ENCODE measurements at places on chromosomes 3 and 15.

GRCh38 chr3:48403533-48404439 is 26.1 kb downstream of the PLXNB1 start:
- no peak for DNase-seq

GRCh38 chr3:193974191-193974652 is 161.7 kb upstream of the HES1 start:
- DNase-seq: no peak

GRCh38 chr15:26070095-26070532 is 207.0 kb upstream of the ATP10A start:
- DNase-seq: no peak

- no peak for DNase-seq
Measured at GRCh38 chr3:55165278-55165677, 237.4 kb upstream of the LRTM1 start.

DNA sequence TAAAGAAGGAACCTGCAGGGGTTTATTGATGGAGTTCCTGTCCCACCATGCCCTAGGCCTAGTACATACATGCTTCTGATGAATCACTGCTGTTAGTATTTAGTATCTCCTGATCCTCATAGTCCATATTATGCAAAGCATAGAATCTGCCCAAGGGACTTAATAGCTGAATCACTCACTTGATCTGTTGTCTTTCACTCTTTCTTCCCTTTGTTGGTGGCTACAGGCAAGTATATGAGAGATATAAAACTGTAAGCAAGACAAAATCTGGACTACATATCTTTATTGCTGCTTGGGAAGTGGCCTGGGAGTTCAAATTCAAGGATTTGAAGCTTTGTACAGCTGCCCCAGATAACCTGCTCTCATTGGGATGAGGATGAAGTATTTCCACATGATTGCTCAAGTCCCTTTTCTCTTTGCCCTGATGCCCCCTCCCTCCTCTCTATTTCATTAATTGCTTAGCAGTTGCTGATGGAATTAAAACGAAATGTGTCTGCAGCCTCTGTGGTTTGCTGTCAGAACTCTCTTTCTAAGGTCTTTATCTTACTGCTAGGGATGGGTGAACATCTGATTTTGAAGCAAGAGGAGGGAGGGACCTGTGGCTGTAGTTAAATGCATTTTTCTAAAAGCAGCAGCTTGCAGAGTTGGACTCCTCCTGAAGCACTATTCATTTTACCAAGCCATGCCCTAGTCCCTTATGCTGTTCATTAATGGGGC is 114.1 kb downstream of the ZNF609 start:
- DNase-seq: no peak

- no peak for DNase-seq
Measured at GRCh38 chr15:61700803-61701202, 359.4 kb downstream of the VPS13C start.

- no peak for DNase-seq
Measured at GRCh38 chr3:164890061-164890460, 188.2 kb downstream of the SI start.

DNA sequence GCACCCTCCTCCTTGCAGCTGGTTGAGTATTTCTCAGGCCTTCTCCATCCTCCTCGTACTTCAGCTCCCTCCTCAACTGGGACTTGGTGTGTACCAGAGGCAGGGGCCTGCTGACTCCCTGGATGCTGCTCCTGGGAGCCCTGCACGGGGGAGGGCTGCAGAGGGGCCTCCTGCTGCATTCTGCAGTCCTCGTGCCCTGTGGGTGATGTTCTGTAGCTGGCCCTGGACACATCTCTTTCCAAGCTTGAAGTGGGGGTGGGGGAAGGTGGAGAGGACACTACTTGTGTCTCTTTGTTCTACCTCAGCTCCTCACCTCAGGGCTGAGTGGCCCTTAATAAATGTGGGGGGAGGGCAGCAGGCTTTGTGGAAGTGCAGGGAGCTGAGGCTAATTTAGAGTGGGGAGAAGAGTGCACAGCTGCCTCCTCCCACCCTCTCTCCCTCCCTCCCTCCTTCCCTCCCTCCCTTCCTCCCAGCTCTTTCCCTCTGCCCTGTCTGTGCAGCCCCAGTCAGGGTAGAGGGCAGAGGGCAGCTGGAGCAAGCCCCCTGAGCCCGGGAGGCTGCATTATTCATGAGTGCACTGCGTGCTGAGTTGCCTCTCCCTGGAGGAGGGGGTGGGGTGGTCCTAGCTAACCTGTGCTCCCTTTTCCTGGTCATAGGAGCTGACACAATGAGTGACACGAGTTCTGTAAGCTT is 3.7 kb upstream of the GRM2 start:
- no peak for DNase-seq

- DNase-seq: no peak
Measured at GRCh38 chr3:177459401-177459800, 262.1 kb upstream of the TBL1XR1 start.

GRCh38 chr3:15982667-15983196 is 185.0 kb upstream of the ANKRD28 start:
- DNase-seq: no peak
